Right ventricle myocardium inferior (tissue), 1 donor: ENCODE measurements at places on chromosomes 2 and 18. TPM values are rescaled to one million over a fixed set of nuclear protein-coding genes. Genes with fewer than 3 reads are reported as not detected.

LHCGR gene
- 0.11 TPM for total RNA-seq

DNA sequence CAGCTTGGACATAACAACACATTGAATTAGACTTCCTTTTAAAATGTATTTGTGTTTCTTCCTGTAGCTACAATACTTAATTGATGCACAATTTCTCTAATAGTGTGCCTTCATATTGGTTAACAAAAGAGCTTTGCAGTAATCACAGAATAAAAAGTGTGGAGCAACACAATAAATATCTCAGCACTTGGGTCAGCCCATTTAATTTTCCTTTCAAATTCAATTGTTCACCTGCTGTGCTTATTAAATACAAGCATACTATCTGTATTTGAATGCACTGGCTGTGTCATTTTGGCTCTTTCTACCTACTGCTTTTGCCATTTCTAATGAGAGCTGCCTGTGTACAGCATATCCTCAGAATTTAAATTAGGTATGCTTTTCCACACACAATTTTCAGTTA is 1641.3 kb upstream of the SLC39A10 start:
- no peak for DNase-seq

DNA sequence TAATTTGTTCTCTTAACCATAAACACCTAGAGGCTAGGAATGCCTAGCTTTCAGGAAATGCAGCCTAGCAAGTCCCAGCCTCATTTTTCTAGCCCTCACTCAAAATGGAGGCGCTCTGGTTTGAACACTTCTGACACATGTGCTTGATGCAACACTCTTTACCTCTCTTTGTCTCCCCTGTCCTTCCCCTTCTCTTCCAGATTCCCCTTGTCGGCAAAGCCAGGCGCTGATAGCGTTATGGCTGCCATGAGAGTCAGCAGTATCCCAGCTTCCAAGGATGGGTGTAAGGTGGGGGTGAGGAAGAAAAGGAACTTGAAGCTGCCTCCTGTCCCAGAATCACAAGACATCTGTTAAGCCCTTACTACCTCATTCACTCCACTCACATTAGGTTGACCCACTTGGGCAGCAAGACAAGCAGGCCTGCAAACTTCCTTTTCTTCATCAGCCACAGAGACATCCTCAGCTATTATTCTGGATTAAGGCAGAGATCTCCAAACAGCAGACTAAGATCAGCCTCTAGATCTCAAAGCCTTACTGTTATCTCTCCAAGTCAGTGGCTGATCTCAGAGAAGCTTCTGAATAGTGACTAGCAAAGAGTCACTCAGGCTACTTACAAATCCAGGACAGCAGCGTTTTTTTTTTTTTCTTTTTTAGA is 1.9 kb upstream of the ST3GAL5 start:
- no peak for DNase-seq

GRCh38 chr2:38537937-38538525 is 64.7 kb downstream of the HNRNPLL start:
- no peak for DNase-seq

- no peak for DNase-seq
Observed at GRCh38 chr2:204781941-204782340, 236.7 kb downstream of the PARD3B start.

- DNase-seq: no peak
Observed at GRCh38 chr2:162233197-162233596, 10.0 kb downstream of the FAP start.

- no peak for DNase-seq
Observed at GRCh38 chr2:226600184-226600583, 199.4 kb downstream of the IRS1 start.

CDK15 gene
- total RNA-seq: 0.35 TPM

DNA sequence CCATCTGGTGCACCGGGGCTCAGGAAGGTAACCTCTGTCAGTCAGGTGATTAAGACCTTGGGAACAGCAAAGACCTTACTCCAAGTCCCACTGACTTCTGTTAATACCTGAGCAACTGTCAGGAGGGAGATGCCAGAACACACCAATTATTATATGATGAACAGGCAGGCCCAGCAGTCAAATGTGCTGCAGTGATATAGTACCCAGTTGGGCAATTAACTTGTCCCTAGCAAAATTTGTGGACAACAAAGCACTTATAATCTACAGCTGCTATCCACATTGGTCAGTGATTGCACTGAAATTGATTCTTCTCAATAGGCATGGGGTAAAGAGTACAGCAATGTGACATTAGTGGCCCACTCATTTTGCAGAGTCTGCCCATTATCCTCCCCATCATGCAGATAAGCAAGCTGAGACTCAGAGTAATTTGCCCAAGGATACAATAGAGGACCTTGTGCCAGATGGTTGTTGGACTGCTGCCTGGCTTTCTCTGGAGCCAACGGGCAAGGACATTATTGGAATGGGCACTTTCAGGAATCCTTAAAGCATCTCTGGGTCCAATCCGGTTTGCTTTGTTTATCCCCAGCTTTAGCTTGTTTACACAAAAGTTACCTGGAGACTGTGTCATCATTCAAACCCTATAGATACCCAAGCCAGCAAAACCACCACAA is 147.6 kb downstream of the CCBE1 start:
- no peak for DNase-seq

RAMP1 gene
- 139 TPM for total RNA-seq

GRCh38 chr2:44016282-44016681 is 20.5 kb upstream of the LRPPRC start:
- DNase-seq: no peak

DNA sequence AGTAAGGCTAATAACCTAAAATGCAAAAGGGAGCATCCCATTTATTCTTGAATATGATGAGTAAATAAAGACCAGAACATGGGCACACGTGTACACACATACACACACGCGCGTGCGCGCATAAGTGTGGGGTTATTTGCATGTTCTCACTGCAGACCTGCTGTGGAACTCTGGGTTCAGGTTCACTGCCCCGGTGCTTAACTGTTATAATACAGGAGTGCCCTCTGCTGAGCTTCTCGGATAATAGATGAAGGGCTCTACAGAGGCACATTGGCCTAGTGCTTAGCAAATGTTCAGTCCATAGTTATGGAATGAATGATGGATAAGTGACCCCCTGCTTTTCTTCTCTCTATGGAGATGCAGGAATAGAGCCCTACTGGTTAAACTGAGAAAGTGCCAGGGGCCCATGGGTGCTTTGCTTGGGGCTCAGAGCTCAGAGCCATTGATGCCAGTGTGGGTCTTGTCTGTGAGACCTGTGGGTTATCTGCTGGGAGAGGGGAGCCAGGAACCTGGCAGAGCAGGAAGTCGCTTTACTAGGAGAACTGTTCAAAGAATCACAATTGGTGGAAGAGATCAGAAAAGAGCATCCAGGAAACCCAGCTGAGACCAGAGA is 3.6 kb upstream of the ARL4C start:
- peak; percentile 75 for DNase-seq

DNA sequence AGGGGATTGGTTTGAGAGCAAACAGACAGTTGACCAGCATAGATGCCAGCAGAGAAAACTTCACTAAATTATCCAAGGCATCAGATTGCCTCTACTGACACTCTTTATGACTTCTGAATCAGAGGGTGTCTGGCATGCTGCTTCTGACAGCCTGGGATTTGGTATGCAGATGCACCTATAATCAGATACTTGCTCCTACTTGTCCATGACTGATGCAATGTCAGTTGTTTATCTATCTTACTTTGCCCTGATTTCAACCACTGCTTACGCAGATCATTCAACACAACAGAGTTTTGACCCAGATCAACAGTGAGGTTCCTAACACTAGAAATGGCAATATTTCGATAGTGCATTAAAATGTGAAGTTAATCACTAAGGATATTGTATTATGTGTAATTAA is 22.6 kb upstream of the CALCRL start:
- no peak for DNase-seq
